ENCODE measurements at places on chromosomes 2 and 18. TPM values are rescaled to one million over a fixed set of nuclear protein-coding genes. Genes with fewer than 3 reads are reported as not detected.

Gene PSMA8
- not detected for total RNA-seq

Gene SLC5A7
- not detected for total RNA-seq

Gene C2orf66
- total RNA-seq, result 0.11 TPM

Gene CREG2
- total RNA-seq, result not detected

Gene DQX1
- 0.39 TPM for total RNA-seq

Gene ASB3
- 24.9 TPM for total RNA-seq

Gene SCN9A
- 0.11 TPM for total RNA-seq

Gene GKN2
- total RNA-seq, result not detected

Gene NLRC4
- not detected for total RNA-seq

Gene CABYR
- total RNA-seq, result 3.5 TPM

Gene RBM45
- 15.3 TPM for total RNA-seq

Gene PROM2
- total RNA-seq, result 101 TPM

Gene POTEJ
- not detected for total RNA-seq

Gene ANKRD30B
- under 0.01 TPM for total RNA-seq

Gene ARHGAP15
- total RNA-seq, result not detected

Gene LRRC30
- not detected for total RNA-seq

Gene LCT
- not detected for total RNA-seq

Gene SYT4
- total RNA-seq, result not detected

Gene RNF125
- 0.43 TPM for total RNA-seq

Gene PAIP2B
- total RNA-seq, result 0.98 TPM

Gene PLEK
- not detected for total RNA-seq

Gene REG1A
- total RNA-seq, result not detected

Gene DSG1
- 1.2 TPM for total RNA-seq

Gene IL18R1
- total RNA-seq, result 4.3 TPM

Gene PDE11A
- total RNA-seq, result under 0.01 TPM

Gene GATA6
- total RNA-seq, result 0.11 TPM

Gene CNGA3
- not detected for total RNA-seq

Gene PLA2R1
- 2.7 TPM for total RNA-seq

Gene FOXI3
- not detected for total RNA-seq

Gene SLC14A1
- 0.65 TPM for total RNA-seq

Gene CLK1
- total RNA-seq, result 82.1 TPM

Gene INPP5D
- total RNA-seq, result 10.2 TPM

Gene TEKT4
- not detected for total RNA-seq

Gene EPHA4
- 11.0 TPM for total RNA-seq

Gene QPCT
- 60.9 TPM for total RNA-seq

Gene CCDC121
- total RNA-seq, result 2.0 TPM

Gene DHRS9
- total RNA-seq, result not detected

Gene IL1RN
- total RNA-seq, result 5.1 TPM

Gene MYO5B
- total RNA-seq, result 20.7 TPM

Gene FAM110C
- 2.4 TPM for total RNA-seq

Gene RTP5
- not detected for total RNA-seq

Gene CCDC74B
- 4.7 TPM for total RNA-seq

Gene SERPINB10
- total RNA-seq, result not detected

Gene MC4R
- total RNA-seq, result not detected

Gene SERPINB13
- total RNA-seq, result not detected

Gene NDUFV2
- 95.2 TPM for total RNA-seq

Gene CYP27C1
- total RNA-seq, result 3.1 TPM

Gene CHRNG
- not detected for total RNA-seq

Gene KCNIP3
- total RNA-seq, result 26.0 TPM

Gene MAL
- total RNA-seq, result 0.76 TPM

Gene DNMT3A
- 35.9 TPM for total RNA-seq

Gene MRPL44
- total RNA-seq, result 26.7 TPM

Gene E2F6
- total RNA-seq, result 8.6 TPM

Gene KIAA2012
- total RNA-seq, result under 0.01 TPM

Gene MEP1B
- total RNA-seq, result 0.11 TPM

Gene TNFRSF11A
- not detected for total RNA-seq

Gene SGPP2
- total RNA-seq, result not detected

Gene GALR1
- not detected for total RNA-seq
